ENCODE measurements at places on chromosomes 5 and 9.

GRCh38 chr5:51684794-51685355, 301.6 kb downstream of the ISL1 start:
- no peak for DNase-seq

GRCh38 chr9:95989297-95989696, 113.8 kb downstream of the ERCC6L2 start:
- DNase-seq = no peak

DNA sequence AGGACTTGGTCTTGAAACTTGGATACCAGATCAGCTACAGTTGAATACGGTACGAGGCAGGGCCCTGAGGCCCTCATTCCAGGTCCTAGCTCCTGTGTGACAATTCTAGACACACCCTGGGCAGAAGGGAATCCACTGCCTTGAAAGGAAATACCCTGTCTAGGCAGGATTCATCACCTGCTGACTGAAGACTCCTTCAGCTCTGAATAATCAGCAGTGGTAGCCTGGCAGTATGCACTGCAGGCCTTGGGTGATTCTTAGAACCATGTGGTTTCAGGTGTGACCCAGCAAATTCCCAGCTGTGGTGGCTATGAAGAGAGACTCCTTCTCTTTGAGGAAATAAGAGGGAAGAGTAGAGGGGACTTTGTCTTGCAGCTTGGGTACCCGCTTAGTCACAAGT, 17.2 kb upstream of the EFNA5 start:
- DNase-seq = no peak

GRCh38 chr9:96021551-96022444, 146.3 kb downstream of the ERCC6L2 start:
- DNase-seq = no peak

DNA sequence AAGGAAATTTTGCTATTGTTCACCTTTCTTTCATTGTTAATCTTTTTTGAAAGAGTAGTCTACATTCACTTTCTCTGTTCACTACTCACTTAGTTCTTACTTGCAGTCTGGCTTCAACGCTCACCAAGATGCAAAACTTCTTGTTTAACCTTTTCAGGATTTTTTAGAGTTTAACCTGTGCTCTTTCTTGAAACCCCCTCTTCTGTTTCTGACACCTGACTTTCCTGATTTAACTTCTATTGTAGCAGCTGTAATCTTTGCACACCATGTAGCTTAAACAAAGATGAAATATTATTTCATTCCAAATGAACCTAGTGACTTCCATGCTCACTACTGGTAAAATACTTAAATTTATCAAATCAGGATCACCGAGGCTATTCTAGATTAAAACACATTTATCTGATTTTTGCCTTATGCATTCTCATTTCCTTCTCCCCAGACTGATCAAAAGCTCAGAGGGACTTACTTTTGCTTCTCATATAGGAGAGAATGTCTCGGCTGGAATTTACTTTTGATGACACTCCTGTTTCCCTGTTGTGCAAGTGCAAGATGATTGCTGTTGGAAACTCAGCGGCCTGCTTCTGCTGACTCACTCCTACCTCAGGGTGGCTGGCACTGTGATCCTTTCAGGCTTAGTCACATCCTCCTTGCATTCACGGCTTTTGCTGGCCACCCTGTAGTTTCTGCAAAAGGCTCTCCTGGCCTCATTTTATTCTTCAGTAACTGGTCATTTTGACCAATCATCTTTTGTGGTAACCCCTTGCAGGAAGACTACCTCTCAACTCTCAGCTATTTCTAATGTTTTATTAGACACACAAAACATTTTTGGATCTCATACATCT, 109.3 kb upstream of the IFNE start:
- DNase-seq = peak; percentile 53

- DNase-seq = no peak
Measured at GRCh38 chr9:3398232-3398648, 127.6 kb downstream of the RFX3 start.

DNA sequence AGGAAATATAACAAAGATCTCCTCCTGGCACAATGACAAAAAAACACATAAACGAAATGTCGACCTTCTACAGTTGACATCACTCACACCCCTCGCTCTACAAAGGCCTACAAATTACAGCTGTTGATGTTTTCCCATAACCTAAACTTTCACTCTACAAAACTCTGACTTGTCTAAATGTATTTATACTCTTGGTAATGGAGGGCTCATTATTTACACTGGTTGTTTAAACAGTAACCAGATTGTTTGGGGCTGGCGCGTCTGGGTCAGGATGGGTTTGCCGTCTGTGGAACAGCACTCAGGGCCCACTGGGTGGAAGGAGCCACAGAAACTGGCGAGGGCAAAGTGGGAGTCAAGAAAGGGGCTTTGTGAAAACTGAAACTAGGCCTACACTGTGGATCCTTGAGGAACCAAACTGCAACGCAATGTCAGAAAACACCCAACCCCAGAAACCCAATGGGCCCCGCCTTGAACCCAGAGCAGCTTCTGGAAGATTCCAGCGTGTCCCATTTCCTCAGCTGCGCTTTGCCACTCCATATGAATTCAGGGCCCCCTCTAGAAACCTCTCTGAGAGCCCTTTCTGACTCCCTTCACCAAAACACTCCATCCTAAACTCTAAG, 136.7 kb downstream of the ROR2 start:
- DNase-seq = no peak

- no peak for DNase-seq
Measured at GRCh38 chr9:109416135-109416706, 81.9 kb downstream of the PTPN3 start.
